ENCODE measurements at places on chromosomes 16 and 17.

GRCh38 chr16:10103118-10103517 is 79.1 kb downstream of the GRIN2A start:
- no peak for DNase-seq

DNA sequence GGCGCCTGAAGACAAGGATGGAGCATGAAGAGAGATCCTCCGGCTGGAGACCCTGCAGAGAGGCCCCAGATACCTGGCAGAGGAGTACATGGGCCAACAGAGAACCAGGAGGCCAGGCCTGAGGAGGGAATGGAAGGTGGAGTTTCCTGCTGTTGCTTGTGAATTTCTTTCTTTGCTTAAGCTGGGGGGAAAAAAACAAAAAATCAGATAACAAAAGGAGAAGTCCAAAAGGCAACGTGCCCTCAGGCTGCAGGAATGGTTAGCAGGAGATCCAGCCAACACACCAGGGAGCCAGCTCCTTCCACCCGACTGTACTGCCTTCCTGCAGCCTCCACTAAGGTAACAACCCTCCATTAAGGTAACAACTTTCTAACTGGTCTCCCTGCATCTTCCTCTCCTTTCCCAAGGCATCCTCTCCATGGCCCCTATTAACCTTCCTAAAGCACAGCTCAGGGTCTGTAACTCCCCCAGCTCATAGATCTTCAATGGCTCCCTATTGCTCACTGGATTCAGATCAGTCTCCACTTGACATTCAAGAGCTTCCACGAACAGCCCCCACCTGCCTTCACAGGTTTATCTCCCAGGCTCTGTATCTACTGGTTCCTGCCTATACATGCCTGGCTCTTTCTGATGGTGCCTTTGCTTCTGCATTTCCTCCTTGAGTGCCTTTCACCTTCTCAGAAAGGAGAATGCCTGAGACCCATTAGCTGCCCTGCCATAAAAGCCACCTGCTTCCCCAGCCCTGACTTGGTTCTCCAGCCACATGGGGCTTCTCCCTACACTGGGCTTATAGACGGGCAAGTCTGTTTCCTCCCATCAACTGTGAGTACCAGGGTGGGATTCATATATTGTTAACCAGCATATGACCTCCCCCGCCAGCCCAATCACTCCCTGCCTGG is 725 bp upstream of the ARL5C start:
- no peak for DNase-seq

GRCh38 chr16:82651921-82652601 is 25.3 kb downstream of the CDH13 start:
- DNase-seq, result no peak

GRCh38 chr17:14352136-14352535 is 51.3 kb downstream of the HS3ST3B1 start:
- no peak for DNase-seq

GRCh38 chr17:48102798-48103715 is 1.8 kb upstream of the CBX1 start:
- no peak for DNase-seq

GRCh38 chr17:80889231-80890195 is 102.1 kb upstream of the CHMP6 start:
- DNase-seq, result no peak

GRCh38 chr17:74873874-74874614 is 1.2 kb upstream of the FDXR start:
- DNase-seq, result no peak

DNA sequence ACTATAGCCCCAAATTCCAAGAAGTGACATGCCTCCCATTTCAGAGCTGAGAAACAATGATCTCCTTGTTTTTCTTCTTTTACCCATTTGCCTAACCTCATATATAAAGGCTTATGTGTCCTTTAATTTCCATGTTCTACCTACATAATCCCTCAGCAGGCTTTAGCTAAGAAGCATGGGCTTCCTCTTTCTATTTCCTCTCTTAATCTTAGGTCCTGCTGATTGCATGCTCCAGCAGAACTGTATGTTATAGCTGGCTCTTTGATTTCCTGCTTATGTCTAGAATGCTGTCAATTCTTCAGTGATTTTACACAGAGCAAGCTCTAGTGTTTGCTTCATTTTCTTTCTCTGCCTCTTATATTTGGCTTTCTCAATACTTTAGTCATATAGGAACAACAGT is 151.7 kb upstream of the COX10 start:
- no peak for DNase-seq

GRCh38 chr17:16534236-16534635 is 34.8 kb downstream of the ZNF287 start:
- no peak for DNase-seq

GRCh38 chr17:48059125-48059668 is 11.0 kb downstream of the NFE2L1 start:
- no peak for DNase-seq

GRCh38 chr16:83603723-83604570 is 203.8 kb upstream of the HSBP1 start:
- DNase-seq, result no peak

- no peak for DNase-seq
These were observed 30.7 kb downstream of the SLC43A2 start for GRCh38 chr17:1597861-1598342.

GRCh38 chr17:66777689-66778225 is 57.2 kb upstream of the CACNG5 start:
- no peak for DNase-seq

DNA sequence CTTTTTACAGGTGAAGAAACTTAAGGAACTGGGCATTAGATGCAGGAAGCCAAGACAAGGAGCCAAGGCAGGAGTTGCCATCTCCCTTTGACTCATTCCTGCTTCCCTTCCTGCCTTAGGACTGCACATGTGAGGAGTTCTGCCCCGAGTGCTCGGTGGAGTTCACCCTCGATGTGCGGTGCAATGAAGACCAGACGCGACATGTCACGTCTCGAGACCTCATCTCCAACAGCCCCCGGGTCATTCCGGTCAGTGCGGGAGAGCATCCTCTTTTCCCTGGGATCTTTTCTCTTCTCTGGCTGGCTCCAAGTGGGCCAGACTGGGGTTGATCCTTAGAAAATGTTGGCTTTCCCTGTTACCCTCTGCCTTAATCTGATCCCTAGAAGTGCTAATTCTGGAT is 6.6 kb downstream of the POLR2C start:
- DNase-seq, result no peak

DNA sequence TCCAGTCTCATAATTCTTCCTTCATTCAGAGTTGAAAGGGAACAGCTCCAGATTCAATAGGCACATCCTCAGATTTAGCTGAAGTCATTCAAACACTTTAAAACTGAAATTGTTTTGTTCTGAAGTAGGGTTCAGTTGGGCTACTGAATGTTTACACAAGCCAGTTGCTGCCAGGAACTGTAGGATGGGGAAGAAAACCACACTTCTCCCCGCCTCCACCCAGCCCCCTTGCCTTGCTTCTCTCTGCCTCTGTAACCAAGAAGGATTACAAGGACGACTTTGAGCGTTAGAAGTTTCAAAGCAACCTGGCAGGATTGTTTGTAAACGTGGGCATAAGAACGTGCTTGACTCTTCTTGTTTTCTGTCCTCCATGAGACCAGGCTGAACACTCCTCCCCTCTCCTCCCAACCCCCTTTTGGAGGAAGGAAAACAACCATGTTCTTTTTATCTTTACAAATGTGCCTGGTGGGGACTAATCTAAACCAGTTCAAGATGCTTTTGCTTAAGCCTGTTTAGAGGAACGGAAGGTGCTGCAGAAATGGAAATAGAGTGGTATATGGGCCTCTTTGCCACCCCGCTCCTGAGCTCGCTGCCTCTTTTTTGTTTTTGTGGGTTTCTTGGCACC is 287.9 kb downstream of the FTO start:
- no peak for DNase-seq

- no peak for DNase-seq
These were observed 4.2 kb downstream of the BORCS6 start for GRCh38 chr17:8185582-8186445.
